ENCODE measurements at places on chromosomes 12 and 14. TPM values are rescaled to one million over a fixed set of nuclear protein-coding genes. Genes with fewer than 3 reads are reported as not detected.
A peak's percentile ranks its signal among the peaks of the same experiment; 100 is the strongest.

KRT71 gene
- total RNA-seq, result not detected

TMEM30B gene
- not detected for total RNA-seq

MANSC1 gene
- total RNA-seq, result 5.1 TPM

TUBA1B gene
- total RNA-seq, result 3,617 TPM

DNA sequence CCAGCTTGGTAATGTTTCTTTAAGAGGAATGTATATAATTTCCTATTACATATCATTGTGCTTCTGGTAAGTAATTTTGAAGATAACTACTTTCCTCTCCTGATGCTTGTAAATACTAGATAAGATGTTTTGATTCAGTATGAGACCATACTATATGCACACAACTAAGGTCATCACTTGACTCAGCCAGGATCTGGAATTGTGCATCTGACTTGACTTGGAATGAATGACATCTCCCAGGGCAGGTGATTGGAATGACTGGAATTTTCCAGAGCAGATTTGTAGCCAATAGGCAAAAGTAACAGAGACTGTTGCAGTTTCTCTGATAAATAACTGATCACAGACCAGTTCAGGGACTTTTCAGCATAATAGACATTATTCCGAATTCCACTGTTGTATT lies 11.1 kb downstream of the BEST3 start:
- peak; percentile 26 for DNase-seq

DNA sequence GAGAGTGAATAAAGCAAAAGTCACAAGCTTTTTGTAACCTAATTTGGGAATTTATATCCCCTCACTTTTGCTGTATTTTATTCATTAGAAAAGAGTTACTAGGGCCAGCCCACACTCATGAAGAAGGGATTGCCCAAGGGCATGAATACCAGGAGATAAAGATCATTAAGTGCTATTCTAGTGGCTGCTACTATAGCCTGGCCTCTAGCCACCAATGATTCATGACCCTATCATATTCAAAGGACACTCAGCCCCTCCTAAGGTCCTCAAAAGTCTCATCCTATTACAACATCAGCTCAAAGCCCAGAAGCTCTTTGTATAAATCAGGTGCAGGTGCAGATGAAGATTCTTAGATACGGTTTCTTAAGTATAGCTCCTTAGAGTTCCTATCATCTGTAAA lies 518.1 kb downstream of the TRHDE start:
- no peak for DNase-seq

DNA sequence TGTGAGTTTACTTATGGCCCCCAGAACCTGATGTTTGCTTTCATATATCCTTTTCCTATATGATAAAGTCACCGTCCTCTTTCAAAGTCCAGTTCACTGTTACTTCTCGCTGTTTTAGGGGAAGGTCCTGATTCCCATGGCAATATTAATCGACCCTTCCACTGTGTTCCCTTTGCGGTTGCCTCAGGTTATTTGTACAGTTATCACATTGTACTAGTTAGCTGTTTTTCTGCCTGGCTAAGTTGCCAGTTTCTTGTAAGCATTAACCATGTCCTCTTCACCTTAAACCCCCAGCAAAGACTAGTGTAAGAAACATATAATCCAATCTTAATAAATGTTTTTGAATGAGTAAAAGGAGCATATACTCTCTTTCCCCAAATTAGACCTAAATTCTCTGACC lies 115.0 kb upstream of the PPFIA2 start:
- DNase-seq, result peak; percentile 51

GRCh38 chr14:51240804-51241380 lies 845 bp downstream of the TMX1 start:
- DNase-seq, result no peak

All from Caki2 (cell line).